ENCODE measurements at places on chromosomes 3 and 15.

- DNase-seq: no peak
Observed at GRCh38 chr3:42084586-42084985, 6.6 kb upstream of the TRAK1 start.

GRCh38 chr15:79008659-79009058 is 63.8 kb upstream of the CTSH start:
- no peak for DNase-seq

DNA sequence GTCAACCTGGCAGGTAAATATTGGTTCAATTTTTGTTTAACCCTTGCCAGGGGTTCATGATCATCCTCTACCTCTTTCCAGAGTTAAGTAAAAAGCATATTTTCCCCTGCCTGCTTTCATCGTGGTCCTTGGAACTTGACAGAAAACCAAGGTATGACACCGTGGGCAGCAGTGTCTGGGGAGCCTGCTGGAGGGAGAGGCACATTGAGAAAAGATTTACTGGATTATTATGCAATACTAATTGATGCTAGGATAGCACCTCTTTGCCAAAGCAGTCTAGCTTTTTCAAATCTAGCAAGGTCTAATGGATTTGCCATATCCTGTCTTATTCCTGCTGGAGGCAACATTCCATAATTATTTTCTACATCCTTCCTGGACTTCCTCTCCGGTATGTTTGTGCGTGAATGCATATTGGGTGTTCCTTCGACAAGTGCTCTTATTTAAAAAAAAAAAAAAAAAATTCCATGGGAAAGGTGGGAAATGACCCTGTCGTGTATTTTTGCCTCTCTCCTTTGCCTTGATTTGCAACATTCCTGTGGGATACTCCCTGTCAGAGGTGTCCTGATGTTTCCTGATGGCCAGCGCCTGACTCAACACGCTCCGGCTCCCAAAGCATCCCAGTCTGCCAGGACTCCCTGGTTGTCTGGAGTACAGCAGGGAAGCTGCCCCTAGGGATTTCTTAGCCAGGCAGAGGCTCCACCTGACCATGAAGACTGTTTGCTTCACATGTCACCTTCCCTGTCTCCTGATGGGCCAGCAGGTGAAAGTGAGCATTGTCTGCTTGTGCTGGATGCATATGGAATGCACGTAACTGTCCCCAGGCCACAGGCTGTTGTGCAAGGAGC is 6.3 kb downstream of the BHLHE40 start:
- peak; percentile 95 for DNase-seq

GRCh38 chr15:78419367-78419766 is 18.6 kb upstream of the IREB2 start:
- no peak for DNase-seq

- DNase-seq: peak; percentile 17
Observed at GRCh38 chr3:154040283-154040682, 80.9 kb upstream of the ARHGEF26 start.

GRCh38 chr15:74727727-74728126 is 2.4 kb upstream of the CYP1A1 start:
- DNase-seq: no peak

GRCh38 chr15:60179786-60180391 is 175.8 kb downstream of the FOXB1 start:
- DNase-seq: peak; percentile 46

DNA sequence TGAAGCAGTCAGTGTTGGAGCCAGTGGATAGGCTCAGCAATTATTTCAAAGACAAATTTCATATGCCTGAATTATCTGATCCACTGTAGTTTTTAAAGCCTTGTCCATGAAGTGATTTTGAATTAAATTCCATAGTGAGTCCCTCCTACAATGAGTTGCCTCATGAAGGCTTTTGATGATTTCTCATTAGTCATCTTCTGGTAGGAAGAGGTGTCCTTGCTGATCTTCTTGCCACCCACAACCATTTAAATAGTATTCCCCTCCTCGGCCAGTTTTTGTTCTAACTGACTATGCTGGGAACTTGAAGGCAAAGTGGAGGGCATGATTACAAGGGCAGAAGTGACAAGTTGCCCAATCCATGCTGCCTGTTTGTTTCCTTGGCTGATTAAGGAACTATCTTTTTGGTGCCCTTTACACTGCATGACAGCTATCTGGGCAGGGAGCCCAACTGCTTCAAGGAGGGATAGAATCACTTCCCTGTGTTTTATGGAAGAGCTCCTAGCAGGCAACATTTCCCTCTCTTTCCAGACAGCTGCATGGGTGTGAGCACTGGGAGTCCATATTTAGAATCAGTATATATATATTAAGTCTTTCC is 617.5 kb downstream of the ZPLD1 start:
- DNase-seq: peak; percentile 58

DNA sequence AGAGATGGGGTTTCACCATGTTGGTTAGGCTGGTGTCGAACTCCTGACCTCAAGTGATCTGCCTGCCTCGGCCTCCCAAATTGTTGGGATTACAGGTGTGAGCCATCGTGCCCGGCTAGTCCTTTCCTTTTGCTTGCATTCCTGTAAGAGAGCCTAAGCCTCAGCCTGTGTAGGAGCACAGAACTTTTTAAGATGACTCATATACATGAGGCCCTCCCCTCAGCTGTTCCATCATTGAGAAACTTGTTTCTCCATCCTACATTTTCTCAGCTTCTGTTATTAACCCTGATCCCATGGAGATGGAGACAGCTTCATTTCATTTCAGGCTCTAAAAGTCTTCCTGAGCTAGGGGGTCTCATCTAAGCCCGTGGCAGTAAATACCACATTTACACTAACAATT is 123.3 kb downstream of the PLOD2 start:
- no peak for DNase-seq

DNA sequence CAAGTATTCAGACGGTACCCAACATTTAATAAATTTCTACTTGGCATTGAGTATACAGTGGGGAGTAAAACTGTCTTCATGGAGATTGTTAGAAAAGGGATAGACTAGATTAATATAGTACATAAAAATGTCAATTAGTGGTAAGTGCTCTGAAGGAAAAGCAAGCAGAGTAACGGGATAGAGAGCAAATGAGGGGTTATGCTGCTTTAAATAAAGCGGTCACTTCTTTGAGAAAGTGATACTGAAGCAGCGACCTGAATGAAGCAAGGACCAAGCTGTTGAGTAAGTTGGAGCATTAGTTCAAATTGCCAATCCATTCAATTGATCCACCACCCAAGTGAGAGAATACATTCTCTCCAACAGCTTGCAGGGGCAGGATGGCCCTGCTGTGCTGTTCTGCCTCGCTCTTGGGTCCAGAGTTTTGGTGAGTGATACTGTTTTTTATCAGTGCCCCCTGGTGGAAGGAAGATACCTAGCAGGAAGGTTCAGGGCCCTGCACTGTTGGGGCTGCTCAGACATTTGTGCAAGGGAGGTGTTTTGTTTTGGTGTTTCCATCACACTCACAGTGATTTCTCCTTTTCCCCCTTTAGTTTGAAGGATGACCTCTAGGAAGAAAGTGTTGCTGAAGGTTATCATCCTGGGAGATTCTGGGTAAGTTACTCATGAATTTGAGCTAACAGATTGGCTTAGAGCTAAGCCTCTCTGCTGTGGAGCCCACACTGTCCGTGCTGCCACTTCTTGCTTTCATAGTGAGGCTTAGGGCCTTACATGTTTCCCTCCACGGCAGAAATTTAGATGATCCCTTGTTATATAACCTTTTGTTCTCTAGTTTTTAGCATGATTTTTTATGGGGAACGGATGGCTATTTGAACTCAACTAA is 69.0 kb downstream of the RAB7A start:
- peak; percentile 64 for DNase-seq
